ENCODE measurements at places on chromosomes 2 and 18. TPM values are rescaled to one million over a fixed set of nuclear protein-coding genes. Genes with fewer than 3 reads are reported as not detected.

DNA sequence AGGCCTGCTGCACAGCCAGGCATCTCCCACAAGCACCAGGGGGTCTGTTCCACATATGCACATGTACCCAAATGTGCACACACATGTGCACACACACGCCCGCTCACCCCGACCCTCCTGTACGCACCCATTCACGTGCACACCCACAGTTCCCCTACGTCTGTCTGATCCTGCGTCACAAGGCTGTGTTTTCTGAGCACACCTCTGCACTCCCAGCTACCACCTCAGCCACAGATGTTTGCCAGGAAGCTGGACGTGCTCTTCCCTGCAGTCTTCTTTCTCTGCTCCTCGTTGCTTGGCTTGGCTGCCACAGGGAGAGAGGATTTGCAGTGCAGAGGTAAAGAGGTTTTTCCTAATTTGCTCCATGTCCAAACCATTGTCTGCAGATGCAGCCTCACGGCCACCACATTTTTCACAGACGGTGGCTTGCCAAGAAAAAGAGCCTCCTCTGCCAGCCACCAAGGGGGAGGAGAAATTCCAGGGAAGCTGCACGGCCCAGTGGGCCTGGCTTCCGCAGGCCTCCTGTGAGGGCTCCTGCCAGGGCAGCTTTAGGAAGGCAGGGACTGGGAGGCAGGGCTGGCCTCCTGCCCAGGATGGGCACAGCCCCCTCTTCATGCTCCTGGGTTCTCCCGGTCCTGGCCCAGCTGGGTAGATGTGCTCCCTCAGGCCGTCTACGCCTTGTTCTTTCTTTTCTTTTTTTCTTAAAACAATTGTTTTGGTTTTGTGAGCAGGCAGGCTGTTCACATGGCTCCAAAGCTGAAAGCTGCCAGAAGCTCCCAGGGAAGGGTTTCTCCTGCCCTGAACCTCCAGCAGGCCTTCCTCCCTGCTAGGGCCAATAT, 29.3 kb upstream of the HS6ST1 start:
- H3K36me3 ChIP-seq = no peaks in the 10 kb centered on the region
- no peak overlapping the region for H3K4me3 ChIP-seq
- H3K27me3 ChIP-seq = no peaks in the 10 kb centered on the region

DNA sequence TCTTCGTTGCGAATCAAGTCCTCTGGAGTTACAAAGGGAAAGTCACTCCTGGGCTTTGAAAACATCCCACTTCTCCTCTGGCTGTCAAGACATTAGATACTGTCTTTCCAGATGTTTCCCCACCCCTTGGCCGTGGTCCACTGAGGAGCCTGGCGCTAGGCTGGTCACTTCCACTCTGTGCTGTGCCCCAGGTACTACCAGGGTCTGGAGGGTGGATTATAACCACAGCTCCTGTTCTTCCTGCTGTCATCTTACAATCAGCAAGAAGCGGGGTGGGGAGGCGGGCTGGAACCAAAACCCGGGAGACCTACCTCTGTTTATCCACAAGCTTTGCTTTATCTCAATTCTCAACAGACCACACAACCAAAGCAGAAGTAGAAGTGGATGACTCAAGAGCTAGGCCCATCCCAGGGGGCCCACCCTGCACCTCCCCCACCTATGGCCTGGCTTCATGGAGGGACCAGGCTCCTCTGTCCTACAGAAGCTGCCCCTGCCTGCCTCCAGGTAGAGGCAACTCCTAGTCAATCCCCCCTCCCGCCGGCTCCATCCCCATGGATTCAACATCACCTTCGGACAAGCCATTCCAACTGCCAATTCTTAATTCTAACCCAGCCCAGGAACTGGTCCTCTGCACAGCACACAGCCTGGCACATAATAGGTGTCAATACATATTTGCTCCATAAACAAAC, 17.8 kb downstream of the SMAD7 start:
- peak overlapping the region; percentile 45 for H3K4me3 ChIP-seq
- DNase-seq = peak; percentile 87
- peaks cover 55% of the 10 kb centered on the region for H3K36me3 ChIP-seq
- H3K27ac ChIP-seq = peak overlapping the region; percentile 95

- H3K4me3 ChIP-seq = no peak overlapping the region
- no peak overlapping the region for H3K27ac ChIP-seq
- H3K27me3 ChIP-seq = peaks cover 6% of the 10 kb centered on the region
- no peaks in the 10 kb centered on the region for H3K36me3 ChIP-seq
Observed at GRCh38 chr2:173740639-173741038, 224.5 kb downstream of the SP3 start.

- H3K4me1 ChIP-seq = no peaks in the 10 kb centered on the region
- H3K4me3 ChIP-seq = no peak overlapping the region
- H3K36me3 ChIP-seq = no peaks in the 10 kb centered on the region
- no peak for DNase-seq
Observed at GRCh38 chr2:134087371-134087921, 166.4 kb upstream of the MGAT5 start.

DNA sequence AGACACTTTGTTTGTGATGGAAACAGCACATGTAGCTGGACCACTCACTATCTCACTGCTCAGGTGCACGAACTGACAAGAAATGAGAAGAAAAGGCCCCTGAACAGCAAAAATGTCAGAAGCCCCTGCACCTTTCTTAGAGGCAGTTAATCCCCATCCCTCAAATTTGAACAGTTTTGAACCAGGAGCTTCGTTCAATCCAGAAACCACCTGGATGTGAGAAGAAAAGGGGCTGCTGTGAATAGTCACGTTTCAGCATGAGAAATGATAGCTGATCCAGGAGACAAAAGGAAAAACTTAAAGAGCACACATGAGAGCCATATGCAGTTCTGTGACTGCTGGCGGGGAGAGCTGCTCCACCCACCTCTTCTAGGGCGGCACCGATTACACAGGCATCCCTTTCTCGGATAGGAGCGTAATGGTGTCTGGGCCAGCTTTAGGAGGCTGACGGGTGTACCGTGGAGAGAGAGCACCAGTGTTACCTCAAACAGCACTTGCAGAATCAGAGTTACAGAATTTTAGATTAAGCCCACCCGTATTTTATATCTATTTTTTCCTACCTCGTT, 117.0 kb upstream of the EML6 start:
- H3K27ac ChIP-seq = no peak overlapping the region
- H3K27me3 ChIP-seq = no peaks in the 10 kb centered on the region
- no peak for DNase-seq
- no peaks in the 10 kb centered on the region for H3K36me3 ChIP-seq
- H3K4me3 ChIP-seq = no peak overlapping the region

- no peak overlapping the region for H3K4me3 ChIP-seq
- H3K27ac ChIP-seq = no peak overlapping the region
- peak; percentile 4 for DNase-seq
- H3K4me1 ChIP-seq = no peaks in the 10 kb centered on the region
- no peaks in the 10 kb centered on the region for H3K36me3 ChIP-seq
Observed at GRCh38 chr18:35163014-35163539, 77.8 kb upstream of the ZNF397 start.

DNA sequence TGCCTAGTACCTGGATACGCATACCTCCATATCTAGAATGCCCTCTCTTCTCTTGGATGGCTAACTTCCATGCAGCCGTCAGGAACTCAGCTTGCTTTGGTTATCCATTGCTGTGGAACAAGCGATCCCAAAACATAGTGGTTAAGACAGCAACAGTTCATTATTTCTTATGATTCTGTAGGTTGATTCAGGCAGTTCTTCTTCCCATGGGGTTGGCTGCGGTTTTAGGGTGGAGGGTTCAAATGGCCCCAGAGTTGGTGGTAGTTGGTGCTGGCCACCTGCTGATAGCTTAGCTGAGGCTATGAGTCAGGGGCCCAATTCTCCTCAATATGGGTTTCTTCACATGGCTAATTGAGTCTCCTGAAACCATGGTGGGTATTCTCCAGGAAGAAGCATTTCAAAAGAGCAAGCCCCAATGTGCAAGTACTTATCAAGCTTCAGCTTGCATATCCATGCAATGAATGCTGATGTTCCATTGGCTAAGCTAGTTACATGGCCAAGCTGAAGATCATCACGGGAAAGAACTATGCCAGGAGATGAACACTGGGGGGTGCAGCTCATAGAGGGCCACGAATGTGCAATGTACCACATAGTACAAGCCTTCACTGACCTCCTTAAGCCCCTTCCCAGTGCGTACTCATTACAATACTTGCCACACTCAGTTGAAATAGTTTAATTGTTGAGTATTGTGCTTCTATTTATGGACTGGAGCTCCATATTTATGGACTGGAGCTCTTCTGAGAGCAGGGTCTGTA, 10.0 kb upstream of the RHOB start:
- peaks cover 14% of the 10 kb centered on the region for H3K4me1 ChIP-seq
- DNase-seq = no peak
- H3K27ac ChIP-seq = no peak overlapping the region
- no peak overlapping the region for H3K4me3 ChIP-seq
- H3K27me3 ChIP-seq = peaks cover 7% of the 10 kb centered on the region
- no peaks in the 10 kb centered on the region for H3K36me3 ChIP-seq

- no peak overlapping the region for H3K4me3 ChIP-seq
- H3K27ac ChIP-seq = peak overlapping the region; percentile 73
- no peaks in the 10 kb centered on the region for H3K27me3 ChIP-seq
Observed at GRCh38 chr18:74819433-74820059, 221.9 kb downstream of the ZNF407 start.

- H3K36me3 ChIP-seq = no peaks in the 10 kb centered on the region
- peaks cover 9% of the 10 kb centered on the region for H3K4me1 ChIP-seq
- no peaks in the 10 kb centered on the region for H3K27me3 ChIP-seq
- no peak for DNase-seq
Observed at GRCh38 chr2:181126311-181126868, 146.0 kb downstream of the UBE2E3 start.

- no peak for DNase-seq
- H3K36me3 ChIP-seq = no peaks in the 10 kb centered on the region
- H3K4me3 ChIP-seq = no peak overlapping the region
- H3K27me3 ChIP-seq = no peaks in the 10 kb centered on the region
- no peak overlapping the region for H3K27ac ChIP-seq
Observed at GRCh38 chr18:67926929-67927864, 410.7 kb upstream of the DSEL start.

DNA sequence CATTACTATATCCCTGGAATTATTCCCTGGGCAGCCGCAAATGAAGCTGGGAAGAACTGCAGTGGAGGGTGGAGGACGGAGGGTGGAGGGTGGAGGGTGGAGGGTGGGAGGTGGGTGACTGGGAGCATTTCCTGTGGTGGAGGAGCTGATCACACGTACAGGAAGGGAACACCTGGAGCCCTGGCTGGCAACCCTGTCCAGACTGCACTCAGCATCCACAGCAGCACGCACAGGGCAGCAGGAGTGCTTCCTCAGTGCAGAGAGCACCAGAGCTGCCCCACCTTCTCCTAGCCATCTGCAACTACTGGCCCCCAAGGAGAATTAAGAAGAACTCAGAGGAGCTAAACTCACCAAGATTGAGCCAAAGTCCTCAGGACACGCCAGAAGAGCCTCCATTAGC, 249.9 kb downstream of the EIPR1 start:
- no peak overlapping the region for H3K27ac ChIP-seq
- H3K4me3 ChIP-seq = no peak overlapping the region
- no peaks in the 10 kb centered on the region for H3K27me3 ChIP-seq
- H3K36me3 ChIP-seq = no peaks in the 10 kb centered on the region

GRCh38 chr2:137181370-137181769, 416.0 kb downstream of the THSD7B start:
- no peak overlapping the region for H3K4me3 ChIP-seq
- H3K27me3 ChIP-seq = no peaks in the 10 kb centered on the region
- H3K36me3 ChIP-seq = no peaks in the 10 kb centered on the region
- no peak overlapping the region for H3K27ac ChIP-seq

DNA sequence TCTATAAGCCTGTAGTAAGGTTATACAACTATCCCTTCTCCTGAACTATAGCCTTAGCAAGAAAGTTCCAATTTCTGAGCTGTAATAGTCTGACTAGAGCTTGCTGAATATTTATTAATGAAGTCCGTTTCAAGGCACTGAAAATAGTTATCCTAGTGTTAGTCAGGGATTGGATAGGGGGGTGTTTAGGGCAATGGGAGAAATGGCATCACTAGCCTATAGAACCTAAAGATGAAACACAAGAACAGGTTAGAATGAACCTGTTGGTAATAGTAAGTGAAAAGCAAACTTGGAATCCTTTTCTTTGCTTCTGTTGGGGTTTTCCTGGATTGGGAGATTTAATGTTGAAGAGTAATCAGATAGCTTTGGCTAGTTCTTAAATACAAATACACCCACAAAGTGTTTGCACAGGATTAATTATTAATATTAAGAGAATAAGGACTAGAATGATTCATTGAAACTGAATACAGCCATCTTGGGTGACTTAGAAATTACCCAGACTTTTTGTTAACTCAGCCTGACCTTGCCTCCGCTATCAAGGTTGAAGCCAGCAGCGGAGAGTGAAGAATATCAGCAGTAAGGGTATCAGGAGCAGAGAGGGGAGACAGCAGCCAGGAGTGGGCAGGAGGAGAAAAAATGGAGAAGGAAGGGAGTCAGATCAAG, 14.4 kb downstream of the CCNT2 start:
- no peak for DNase-seq
- H3K4me3 ChIP-seq = no peak overlapping the region
- H3K27ac ChIP-seq = no peak overlapping the region
- no peaks in the 10 kb centered on the region for H3K4me1 ChIP-seq
- no peaks in the 10 kb centered on the region for H3K27me3 ChIP-seq

DNA sequence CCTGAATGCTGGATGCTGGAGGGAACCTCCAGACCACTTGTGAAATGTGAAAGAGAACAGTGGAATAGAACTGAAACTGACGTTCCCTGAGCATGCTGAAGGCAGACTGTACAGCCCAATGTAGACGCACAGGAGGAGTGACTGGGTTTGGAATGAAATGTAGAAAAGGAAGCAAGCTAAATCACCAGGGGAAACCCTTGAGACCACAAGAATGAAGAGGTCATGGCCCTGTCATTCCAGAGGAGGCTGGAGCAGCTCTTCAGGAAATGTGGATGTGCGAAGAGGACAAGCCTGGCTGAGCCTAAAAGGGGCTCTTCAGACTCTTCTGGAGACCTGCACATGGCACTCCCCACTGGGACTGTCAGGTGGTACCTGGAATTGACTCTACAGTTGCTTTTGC, 118.5 kb upstream of the ALPP start:
- peak; percentile 86 for DNase-seq
- H3K4me1 ChIP-seq = peaks cover 28% of the 10 kb centered on the region
- H3K4me3 ChIP-seq = peak overlapping the region; percentile 62

GRCh38 chr2:53568469-53568868, 199.1 kb upstream of the CHAC2 start:
- H3K36me3 ChIP-seq = no peaks in the 10 kb centered on the region
- no peak for DNase-seq
- H3K27ac ChIP-seq = no peak overlapping the region
- peaks cover 2% of the 10 kb centered on the region for H3K27me3 ChIP-seq
- no peaks in the 10 kb centered on the region for H3K4me1 ChIP-seq

GRCh38 chr18:11847811-11848210, 3.4 kb upstream of the CHMP1B start:
- no peaks in the 10 kb centered on the region for H3K36me3 ChIP-seq
- DNase-seq = no peak
- H3K4me3 ChIP-seq = no peak overlapping the region
- no peaks in the 10 kb centered on the region for H3K27me3 ChIP-seq

GRCh38 chr2:187504312-187504921, 49.8 kb downstream of the TFPI start:
- peak overlapping the region; percentile 36 for H3K27ac ChIP-seq
- no peak overlapping the region for H3K4me3 ChIP-seq
- peaks cover 28% of the 10 kb centered on the region for H3K4me1 ChIP-seq
- no peaks in the 10 kb centered on the region for H3K27me3 ChIP-seq

VSNL1 gene
- total RNA-seq = 0.36 TPM

SOWAHC gene
- 17.7 TPM for total RNA-seq

SRD5A2 gene
- total RNA-seq = not detected

LYG1 gene
- total RNA-seq = 0.88 TPM

GREB1L gene
- 0.36 TPM for total RNA-seq

DNAJC5G gene
- total RNA-seq = not detected

ATP6V1B1 gene
- 2.5 TPM for total RNA-seq

AGXT gene
- not detected for total RNA-seq

REG1A gene
- total RNA-seq = not detected

DRC1 gene
- total RNA-seq = 0.36 TPM
